Calu3 (cell line): ENCODE measurements at places on chromosomes 13 and 19. TPM values are rescaled to one million over a fixed set of nuclear protein-coding genes. Genes with fewer than 3 reads are reported as not detected.

GRCh38 chr19:57947088-57947418, 453 bp downstream of the ZNF256 start:
- no peaks in the 10 kb centered on the region for H3K27me3 ChIP-seq
- H3K4me3 ChIP-seq, result peak overlapping the region; percentile 83
- H3K27ac ChIP-seq, result peak overlapping the region; percentile 87
- no peak for DNase-seq
- H3K36me3 ChIP-seq, result peaks cover 18% of the 10 kb centered on the region
- H3K4me1 ChIP-seq, result peaks cover 9% of the 10 kb centered on the region

DNA sequence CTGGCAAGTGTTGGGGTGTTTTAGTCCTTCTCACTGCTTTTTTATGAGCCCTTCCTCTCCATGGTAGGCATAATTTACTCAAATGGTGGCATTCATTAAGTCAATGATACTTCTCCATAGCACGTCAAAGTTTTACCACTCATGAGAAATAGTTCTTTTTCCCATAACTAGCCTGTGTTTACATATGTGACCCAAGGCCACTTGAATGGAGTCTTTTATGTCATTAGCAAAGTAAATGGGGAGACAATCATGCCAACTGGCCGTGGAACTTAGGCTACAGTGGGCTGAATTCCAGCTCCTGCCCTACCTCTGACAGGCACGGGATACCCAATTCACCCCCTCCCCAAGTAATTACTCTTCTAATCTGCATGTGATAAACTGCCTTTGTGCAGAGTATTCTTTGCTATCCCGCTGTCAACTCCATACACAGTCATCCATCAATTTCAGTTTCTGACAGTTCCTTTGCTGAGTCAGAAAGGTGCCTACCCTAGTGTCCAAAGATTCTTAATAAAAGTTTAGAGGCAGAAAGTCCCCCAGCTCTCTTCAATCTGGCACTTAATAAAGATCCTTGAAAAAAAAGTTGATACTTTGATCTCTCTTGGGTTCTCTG, 16.9 kb downstream of the PROSER1 start:
- H3K27ac ChIP-seq, result no peak overlapping the region
- peaks cover 19% of the 10 kb centered on the region for H3K36me3 ChIP-seq
- DNase-seq, result no peak
- H3K4me1 ChIP-seq, result peaks cover 9% of the 10 kb centered on the region
- H3K4me3 ChIP-seq, result no peak overlapping the region
- H3K27me3 ChIP-seq, result no peaks in the 10 kb centered on the region

DNA sequence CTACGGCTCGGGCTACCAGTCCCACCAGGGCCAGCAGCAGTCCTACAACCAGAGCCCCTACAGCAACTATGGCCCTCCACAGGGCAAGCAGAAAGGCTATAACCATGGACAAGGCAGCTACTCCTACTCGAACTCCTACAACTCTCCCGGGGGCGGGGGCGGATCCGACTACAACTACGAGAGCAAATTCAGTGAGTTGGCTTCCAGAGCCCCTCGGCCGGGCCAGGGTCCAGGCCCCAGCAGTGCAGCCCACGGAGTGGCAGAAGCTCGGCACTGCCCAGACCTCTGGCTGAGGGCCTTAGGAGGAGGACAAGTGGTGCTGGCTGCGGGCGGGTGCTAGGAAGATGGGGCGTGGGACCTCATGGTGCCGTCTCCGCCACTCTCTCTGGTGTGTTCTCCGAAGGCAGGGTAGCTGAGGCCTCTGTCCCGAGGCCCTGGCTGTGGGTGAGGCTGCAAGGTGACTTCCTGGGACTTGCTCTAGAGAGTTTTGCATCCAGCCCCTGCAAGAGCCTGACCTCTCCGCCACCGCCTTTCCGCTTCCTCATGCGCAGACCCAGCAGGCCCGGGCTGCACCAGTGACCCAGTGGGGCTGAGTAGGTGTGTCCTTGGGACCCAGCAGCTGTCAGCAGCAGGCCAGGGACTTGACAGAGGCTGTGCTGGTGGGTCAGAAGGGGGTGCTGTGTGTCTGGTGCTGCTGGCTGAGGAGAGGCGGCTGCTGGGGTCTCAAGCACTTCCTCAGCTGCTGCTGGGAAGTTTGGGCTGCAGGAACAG, 13.5 kb upstream of the QTRT1 start:
- no peak overlapping the region for H3K27ac ChIP-seq
- no peaks in the 10 kb centered on the region for H3K27me3 ChIP-seq
- no peak for DNase-seq
- H3K4me1 ChIP-seq, result no peaks in the 10 kb centered on the region
- H3K4me3 ChIP-seq, result no peak overlapping the region
- H3K36me3 ChIP-seq, result peaks cover 73% of the 10 kb centered on the region

DNA sequence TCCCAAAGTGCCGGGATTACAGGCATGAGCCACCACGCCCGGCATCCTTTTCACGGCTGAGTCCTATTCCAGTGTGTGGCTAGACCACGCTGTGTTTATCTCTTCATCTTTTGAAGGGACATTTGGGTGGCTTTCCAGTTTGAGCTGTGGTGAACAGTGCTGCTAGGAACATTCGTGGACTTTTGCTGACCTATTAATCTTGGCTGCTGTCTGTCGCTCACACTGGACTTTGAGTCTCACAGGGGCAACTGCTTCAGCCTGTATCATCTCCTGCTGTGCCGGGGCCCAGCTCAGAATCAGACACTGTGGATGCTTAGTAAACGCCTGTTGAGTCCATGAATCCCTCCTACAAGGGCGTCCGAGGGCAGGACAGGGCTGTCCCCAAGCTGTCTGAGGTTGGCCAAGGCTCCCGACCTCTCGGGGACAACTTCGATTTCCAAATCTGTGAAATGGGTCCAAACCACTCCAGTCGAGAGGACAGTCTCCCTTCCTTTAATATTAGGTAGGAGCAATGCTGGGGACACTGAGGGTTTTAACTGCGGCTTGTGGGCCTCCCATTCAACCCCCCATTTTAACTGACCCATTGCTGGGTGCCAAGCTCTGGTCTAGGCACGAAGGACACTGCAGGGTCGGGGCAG, 48.4 kb downstream of the SMIM24 start:
- peaks cover 24% of the 10 kb centered on the region for H3K36me3 ChIP-seq
- H3K4me3 ChIP-seq, result no peak overlapping the region
- no peaks in the 10 kb centered on the region for H3K27me3 ChIP-seq
- no peak overlapping the region for H3K27ac ChIP-seq

DNA sequence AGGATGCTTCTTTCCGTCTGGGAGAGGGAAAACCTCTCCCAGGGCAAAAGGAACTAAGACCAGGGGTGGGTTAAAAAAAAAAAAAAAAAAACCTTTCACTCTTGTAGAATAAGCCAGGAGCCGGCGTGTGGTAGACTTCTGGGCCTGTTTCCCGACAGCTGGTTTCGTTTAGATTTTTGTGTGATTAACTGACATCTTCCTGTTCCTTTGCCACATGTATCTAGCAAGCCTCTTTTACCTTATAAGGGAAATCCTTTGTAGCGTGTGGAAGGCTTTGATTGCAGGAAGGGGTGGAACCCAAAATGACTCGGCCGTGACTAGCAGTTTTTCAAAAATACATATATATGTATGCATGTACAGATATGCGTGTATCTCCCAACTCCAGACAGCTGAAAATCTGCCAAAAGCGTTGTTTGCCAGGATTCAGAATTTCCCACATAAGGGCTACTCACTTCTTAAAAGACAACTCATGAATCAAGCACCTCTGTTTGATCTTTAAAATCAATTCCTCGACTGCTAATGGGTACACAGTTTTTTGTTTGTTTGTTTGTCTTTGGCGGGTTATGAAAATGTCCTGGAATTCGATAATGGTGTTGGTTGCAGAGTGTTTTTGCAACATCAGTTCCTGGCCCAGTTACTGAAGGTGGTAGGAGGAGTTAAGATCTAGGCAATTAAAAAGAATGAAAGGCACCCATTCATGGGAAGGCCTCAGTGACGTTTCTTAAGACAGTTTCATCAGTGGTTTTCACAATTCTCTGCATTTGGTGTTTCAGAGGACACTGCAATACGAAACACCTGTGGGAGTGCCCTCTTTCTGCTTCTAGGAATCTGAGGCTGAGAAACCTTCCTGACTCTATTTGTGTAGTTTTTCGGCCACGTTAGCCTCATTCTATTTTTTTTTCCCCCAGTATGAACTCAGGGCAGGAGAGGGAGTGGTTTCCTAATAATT, 2.7 kb downstream of the TPM4 start:
- peaks cover 16% of the 10 kb centered on the region for H3K4me1 ChIP-seq
- H3K27me3 ChIP-seq, result no peaks in the 10 kb centered on the region
- H3K27ac ChIP-seq, result peak overlapping the region; percentile 98
- DNase-seq, result peak; percentile 50

DNA sequence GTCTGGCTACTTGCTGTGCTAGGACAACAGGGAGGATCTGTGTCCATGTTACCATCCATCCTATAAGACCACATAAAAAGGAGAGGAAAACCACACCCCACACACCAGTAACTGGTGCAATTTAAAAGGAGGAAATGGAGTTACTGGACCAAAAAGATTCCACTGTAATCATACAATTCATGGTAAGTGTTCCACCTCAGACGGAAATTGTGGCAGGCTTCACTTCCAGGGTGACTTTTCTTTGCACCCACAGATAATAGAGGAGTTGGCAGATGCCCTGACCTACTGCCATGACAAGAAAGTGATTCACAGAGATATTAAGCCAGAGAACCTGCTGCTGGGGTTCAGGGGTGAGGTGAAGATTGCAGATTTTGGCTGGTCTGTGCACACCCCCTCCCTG, 2.4 kb downstream of the AURKC start:
- no peaks in the 10 kb centered on the region for H3K4me1 ChIP-seq
- no peak for DNase-seq
- peaks cover 6% of the 10 kb centered on the region for H3K36me3 ChIP-seq
- no peak overlapping the region for H3K27ac ChIP-seq
- H3K4me3 ChIP-seq, result no peak overlapping the region
- H3K27me3 ChIP-seq, result no peaks in the 10 kb centered on the region

- H3K4me3 ChIP-seq, result no peak overlapping the region
- DNase-seq, result no peak
- H3K4me1 ChIP-seq, result peaks cover 12% of the 10 kb centered on the region
- peaks cover 17% of the 10 kb centered on the region for H3K27me3 ChIP-seq
- H3K27ac ChIP-seq, result no peak overlapping the region
- no peaks in the 10 kb centered on the region for H3K36me3 ChIP-seq
These were observed 41.2 kb upstream of the KLF2 start for GRCh38 chr19:16283210-16284061.

DNA sequence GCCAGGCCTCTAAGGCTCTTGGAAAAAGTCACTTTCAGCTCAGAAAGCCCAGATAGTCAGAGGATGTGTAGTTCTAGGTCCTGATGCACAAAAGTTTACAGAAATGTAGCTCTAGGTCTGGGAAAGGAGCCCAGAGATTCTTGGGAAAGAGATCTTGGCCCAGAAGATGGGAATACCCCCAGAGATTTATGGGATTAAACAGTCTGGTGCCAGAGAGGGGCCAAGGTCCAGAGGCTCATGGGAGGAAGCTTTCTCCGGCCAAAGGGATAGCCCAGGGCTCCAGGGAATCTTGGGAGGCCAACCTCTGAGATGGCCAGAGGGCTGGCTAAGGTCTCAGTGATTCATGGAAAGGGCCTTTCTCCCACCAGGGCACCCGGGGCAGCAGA, 15.2 kb downstream of the BCAT2 start:
- peak overlapping the region; percentile 80 for H3K4me3 ChIP-seq
- H3K27ac ChIP-seq, result peak overlapping the region; percentile 6
- no peak for DNase-seq
- peaks cover 31% of the 10 kb centered on the region for H3K36me3 ChIP-seq

- H3K36me3 ChIP-seq, result peaks cover 6% of the 10 kb centered on the region
- H3K27ac ChIP-seq, result no peak overlapping the region
- peaks cover 20% of the 10 kb centered on the region for H3K4me1 ChIP-seq
- H3K4me3 ChIP-seq, result peak overlapping the region; percentile 70
These were observed 364.5 kb downstream of the DNAJC15 start for GRCh38 chr13:43387880-43388279.

DNA sequence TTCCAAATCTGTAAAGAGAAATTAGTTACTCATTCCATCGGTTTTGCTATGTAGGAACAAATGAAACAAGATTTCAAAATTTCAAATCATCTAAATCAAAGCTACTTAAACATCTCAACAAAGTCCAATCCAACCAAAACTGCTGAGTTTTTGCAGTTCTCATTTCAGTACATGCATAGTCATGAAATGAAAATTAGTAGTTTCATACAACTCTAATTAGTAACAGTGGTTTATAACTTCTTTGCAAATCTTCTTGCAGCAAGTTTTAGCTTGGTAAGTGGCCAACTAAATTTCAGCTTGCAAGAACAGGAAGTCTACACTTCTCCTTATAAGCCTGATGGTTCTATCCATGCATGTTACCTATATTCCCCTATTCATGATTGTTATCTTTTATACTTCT, 75.6 kb downstream of the SPRY2 start:
- no peak for DNase-seq
- no peaks in the 10 kb centered on the region for H3K36me3 ChIP-seq
- no peak overlapping the region for H3K27ac ChIP-seq
- no peaks in the 10 kb centered on the region for H3K4me1 ChIP-seq

DNA sequence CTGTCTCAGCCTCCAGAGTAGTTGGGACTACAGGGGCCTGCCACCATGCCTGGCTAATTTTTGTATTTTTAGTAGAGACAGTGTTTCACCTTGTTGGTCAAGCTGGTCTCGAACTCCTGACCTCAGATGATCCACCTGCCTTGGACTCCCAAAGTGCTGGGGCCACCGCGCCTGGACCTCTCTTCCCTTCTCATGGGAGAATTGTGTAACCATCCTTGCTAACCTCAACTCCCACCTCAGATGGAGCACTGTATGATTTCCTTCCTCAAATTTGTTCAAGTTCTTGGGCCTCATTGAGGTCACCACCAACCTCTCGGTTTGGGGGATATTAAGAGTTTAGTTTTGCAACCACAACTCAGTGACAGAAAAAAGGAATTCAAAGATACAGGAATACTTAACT, 10.7 kb downstream of the LILRA5 start:
- peaks cover 98% of the 10 kb centered on the region for H3K27me3 ChIP-seq
- no peaks in the 10 kb centered on the region for H3K4me1 ChIP-seq
- H3K4me3 ChIP-seq, result no peak overlapping the region
- no peak for DNase-seq
- no peaks in the 10 kb centered on the region for H3K36me3 ChIP-seq

- no peak overlapping the region for H3K4me3 ChIP-seq
- H3K27ac ChIP-seq, result no peak overlapping the region
- no peaks in the 10 kb centered on the region for H3K4me1 ChIP-seq
- no peaks in the 10 kb centered on the region for H3K36me3 ChIP-seq
- H3K27me3 ChIP-seq, result no peaks in the 10 kb centered on the region
These were observed 6.4 kb downstream of the NFIX start for GRCh38 chr19:13001502-13002165.

GRCh38 chr13:110001670-110002275, 215.4 kb upstream of the IRS2 start:
- H3K36me3 ChIP-seq, result no peaks in the 10 kb centered on the region
- DNase-seq, result no peak
- no peaks in the 10 kb centered on the region for H3K27me3 ChIP-seq
- H3K4me1 ChIP-seq, result peaks cover 8% of the 10 kb centered on the region
- H3K4me3 ChIP-seq, result no peak overlapping the region

Gene SHC2
- 8.3 and 8.4 TPM in 2 replicates for total RNA-seq

Gene SPACA4
- not detected in 2 replicates for total RNA-seq

Gene BRCA2
- 11.0 and 12.8 TPM in 2 replicates for total RNA-seq

Gene TNFSF13B
- total RNA-seq, result 0.97 and 1.8 TPM in 2 replicates

Gene GPR4
- not detected in 2 replicates for total RNA-seq

Gene LGALS14
- total RNA-seq, result not detected in 2 replicates

Gene KISS1R
- not detected in 2 replicates for total RNA-seq

Gene ZNF665
- not detected in 2 replicates for total RNA-seq

Gene TMC4
- 157 and 166 TPM in 2 replicates for total RNA-seq
